Ascending aorta (tissue), 2 donors: ENCODE measurements at places on chromosomes 16 and 17.

- DNase-seq = no peak
- H3K27me3 ChIP-seq = no peaks in the 10 kb centered on the region
- H3K36me3 ChIP-seq = no peaks in the 10 kb centered on the region
- no peak overlapping the region for H3K4me3 ChIP-seq
These were observed 127.2 kb downstream of the HS3ST3B1 start for GRCh38 chr17:14427900-14428647.

GRCh38 chr17:64084940-64085649, 44.8 kb downstream of the ERN1 start:
- no peak overlapping the region for H3K27ac ChIP-seq
- no peaks in the 10 kb centered on the region for H3K27me3 ChIP-seq
- DNase-seq = no peak
- no peaks in the 10 kb centered on the region for H3K36me3 ChIP-seq
- H3K4me3 ChIP-seq = no peak overlapping the region
- H3K4me1 ChIP-seq = peaks cover 4% of the 10 kb centered on the region

DNA sequence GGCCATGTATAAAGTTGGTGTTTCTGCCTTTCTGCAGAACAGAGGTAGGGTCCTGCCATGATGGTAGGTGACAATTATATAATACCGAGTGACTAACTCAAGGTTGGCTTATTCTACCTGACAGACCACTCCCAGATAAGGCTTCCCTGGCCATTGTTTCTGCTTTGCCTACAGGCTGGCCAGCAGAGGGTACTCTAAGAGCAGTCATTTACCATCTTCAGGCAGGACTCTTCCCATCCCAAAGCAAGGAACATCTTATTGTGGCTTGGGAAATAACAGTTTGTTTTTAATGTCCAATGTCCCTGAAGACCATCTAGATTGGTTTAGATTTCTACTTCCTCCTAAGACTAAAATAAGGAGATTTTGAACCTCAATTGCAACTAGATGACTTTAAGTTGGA, 74.1 kb downstream of the SNX11 start:
- no peaks in the 10 kb centered on the region for H3K36me3 ChIP-seq
- DNase-seq = no peak
- H3K4me3 ChIP-seq = no peak overlapping the region
- H3K27ac ChIP-seq = no peak overlapping the region

DNA sequence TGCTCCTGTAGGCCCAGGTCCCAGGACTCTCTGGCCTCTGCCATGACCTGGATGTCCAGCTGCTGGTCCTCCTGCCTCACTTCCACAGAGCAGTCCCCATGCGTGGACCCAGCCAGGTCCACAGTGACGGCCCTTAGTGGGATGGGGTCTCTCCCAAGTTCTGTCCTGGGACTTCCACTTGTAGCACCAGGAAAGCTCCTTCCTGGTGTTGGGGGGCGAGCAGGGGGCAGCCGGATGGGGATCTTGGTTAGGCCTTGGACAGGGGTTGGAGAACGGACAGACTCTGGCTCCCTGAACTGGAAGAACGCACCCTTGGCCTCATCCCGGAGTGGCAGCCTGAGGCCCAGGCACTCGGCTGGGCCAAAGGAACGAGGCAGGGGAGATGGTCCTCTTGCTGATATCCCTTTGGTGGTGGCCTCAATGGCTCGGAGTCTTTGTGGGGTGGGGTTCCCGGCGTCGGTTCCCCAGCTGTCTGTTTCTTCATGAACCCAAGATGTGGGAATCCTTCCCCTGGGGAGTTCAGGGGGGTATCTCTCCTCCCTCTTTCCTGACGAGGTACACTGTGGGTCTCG, 7.2 kb downstream of the GAS2L2 start:
- H3K27me3 ChIP-seq = peaks cover 16% of the 10 kb centered on the region
- peaks cover 9% of the 10 kb centered on the region for H3K4me1 ChIP-seq
- H3K36me3 ChIP-seq = no peaks in the 10 kb centered on the region
- DNase-seq = no peak
- no peak overlapping the region for H3K4me3 ChIP-seq
- no peak overlapping the region for H3K27ac ChIP-seq

DNA sequence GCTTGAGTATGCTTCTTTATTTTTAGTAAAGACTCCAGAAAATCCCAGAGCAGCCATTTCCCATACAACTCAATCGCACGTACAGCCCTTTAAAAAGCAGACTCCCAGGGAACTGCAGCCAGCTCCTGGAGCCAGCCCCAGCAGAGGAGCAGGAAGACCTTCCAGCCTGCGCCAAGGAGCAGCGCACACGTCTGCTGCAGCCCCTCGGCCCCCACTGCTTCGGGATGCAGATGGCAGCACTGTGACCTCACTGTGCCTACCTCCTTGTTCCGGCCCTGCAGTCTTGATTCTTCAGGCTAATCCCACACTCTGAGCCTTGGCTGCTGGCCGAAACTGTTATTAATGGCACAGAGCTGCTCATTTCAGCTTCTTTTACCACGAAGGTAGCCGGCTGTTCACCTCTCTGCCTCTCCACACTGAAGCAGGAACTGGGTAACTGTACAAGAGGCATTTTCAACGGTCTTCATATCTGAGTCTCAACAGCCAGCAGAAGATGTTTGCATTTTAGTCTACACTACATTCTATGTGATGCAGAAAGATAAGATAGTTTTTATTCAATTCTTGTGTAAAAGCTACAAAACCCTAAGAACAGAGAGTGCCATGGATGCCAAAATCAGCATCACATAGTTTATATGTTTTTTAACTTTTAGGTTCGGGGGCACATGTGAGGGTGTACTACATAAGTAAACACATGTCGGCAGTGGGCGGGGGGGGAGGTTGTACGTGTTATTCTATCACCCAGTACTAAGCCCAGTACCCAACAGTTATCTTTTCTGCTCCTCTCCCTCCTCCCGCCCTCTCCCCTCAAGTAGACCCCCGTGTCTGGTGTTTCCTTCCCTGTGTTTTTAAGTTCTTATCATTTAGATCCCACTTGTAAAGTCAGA, 130.9 kb downstream of the ANKRD11 start:
- DNase-seq = no peak
- H3K27ac ChIP-seq = no peak overlapping the region
- no peak overlapping the region for H3K4me3 ChIP-seq
- no peaks in the 10 kb centered on the region for H3K27me3 ChIP-seq

GRCh38 chr16:77183137-77183536, 7.9 kb upstream of the MON1B start:
- H3K27me3 ChIP-seq = no peaks in the 10 kb centered on the region
- no peaks in the 10 kb centered on the region for H3K36me3 ChIP-seq
- H3K27ac ChIP-seq = no peak overlapping the region
- no peaks in the 10 kb centered on the region for H3K4me1 ChIP-seq
- H3K4me3 ChIP-seq = no peak overlapping the region

GRCh38 chr17:44113382-44113781, 10.1 kb downstream of the HDAC5 start:
- H3K27ac ChIP-seq = peak overlapping the region; percentile 95
- H3K27me3 ChIP-seq = no peaks in the 10 kb centered on the region
- DNase-seq = no peak
- peaks cover 21% of the 10 kb centered on the region for H3K4me1 ChIP-seq
- H3K4me3 ChIP-seq = no peak overlapping the region

- peak overlapping the region; percentile 28 for H3K27ac ChIP-seq
- no peaks in the 10 kb centered on the region for H3K4me1 ChIP-seq
These were observed 31.5 kb downstream of the CDK5RAP3 start for GRCh38 chr17:48002266-48002915.

- H3K4me3 ChIP-seq = no peak overlapping the region
- no peaks in the 10 kb centered on the region for H3K4me1 ChIP-seq
- H3K27me3 ChIP-seq = no peaks in the 10 kb centered on the region
- peaks cover 36% of the 10 kb centered on the region for H3K36me3 ChIP-seq
These were observed 14.5 kb downstream of the SLC38A10 start for GRCh38 chr17:81280571-81280970.

DNA sequence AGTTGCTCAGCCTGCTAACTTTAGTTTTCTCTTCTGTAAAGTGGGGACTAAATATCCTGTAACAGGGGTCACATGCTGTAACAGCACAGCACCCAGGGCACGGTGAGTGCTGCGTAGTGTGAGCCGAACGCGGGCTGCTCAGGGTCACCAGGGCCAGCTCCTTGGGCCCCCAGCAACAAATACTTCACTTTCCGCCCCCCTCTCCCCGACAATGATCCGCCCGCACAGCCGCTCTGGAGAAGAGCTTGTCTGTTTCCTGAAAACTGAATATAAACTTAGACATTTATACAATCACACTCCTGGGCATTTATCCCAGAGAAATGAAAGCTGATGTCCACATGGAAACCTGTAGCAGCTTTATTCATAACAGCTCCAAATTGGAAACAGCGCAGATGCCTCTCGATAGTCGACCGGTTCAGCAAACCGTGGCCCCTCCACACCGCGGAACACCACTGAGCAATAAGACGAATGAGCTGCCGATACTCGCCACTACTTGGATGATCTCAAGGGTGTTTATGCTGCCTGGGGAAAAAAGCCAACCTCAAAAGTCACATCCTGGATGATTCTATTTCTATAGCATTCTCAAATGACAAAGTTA, 267.2 kb downstream of the PARN start:
- no peak for DNase-seq
- H3K4me1 ChIP-seq = no peaks in the 10 kb centered on the region
- H3K4me3 ChIP-seq = no peak overlapping the region

DNA sequence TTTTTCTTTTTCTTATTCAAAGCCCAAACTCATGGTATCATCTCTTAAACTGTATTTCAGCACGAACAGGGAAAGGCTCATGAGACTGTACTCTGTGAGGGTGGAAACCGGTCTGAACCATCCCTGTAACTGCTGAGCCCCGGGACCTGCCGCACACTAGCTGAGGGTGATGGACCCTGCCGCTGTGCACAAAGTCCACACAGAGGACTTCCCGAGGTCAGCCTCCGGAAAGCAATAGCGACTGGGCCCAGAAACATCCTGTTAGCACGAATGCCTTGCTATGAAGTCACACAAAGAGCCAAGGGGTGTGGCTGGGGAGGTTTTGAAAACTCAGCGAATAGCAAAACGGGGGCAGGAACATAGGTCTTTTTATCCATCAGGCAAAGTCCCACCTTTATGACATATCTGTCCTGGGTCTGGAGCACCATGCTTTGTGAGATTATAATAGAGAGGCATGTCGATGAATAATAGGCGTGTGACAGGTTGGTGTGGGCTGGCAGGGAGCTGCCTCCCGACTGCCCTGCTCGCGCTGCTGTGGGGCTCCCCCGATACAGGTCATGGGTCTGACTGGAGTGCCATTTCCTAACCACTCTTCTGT, 33.4 kb downstream of the CDK5R1 start:
- H3K27me3 ChIP-seq = no peaks in the 10 kb centered on the region
- no peaks in the 10 kb centered on the region for H3K36me3 ChIP-seq
- H3K4me1 ChIP-seq = peaks cover 15% of the 10 kb centered on the region
- no peak for DNase-seq
- H3K27ac ChIP-seq = no peak overlapping the region

- no peaks in the 10 kb centered on the region for H3K36me3 ChIP-seq
- no peak overlapping the region for H3K4me3 ChIP-seq
- no peaks in the 10 kb centered on the region for H3K27me3 ChIP-seq
- DNase-seq = no peak
These were observed 42.8 kb downstream of the NOG start for GRCh38 chr17:56636265-56636664.

GRCh38 chr17:27502526-27503324, 46.5 kb downstream of the KSR1 start:
- H3K4me1 ChIP-seq = peaks cover 5% of the 10 kb centered on the region
- no peak for DNase-seq
- no peaks in the 10 kb centered on the region for H3K36me3 ChIP-seq
- peak overlapping the region; percentile 18 for H3K27ac ChIP-seq
- no peak overlapping the region for H3K4me3 ChIP-seq

GRCh38 chr17:78040440-78041385, 82.2 kb downstream of the TNRC6C start:
- H3K36me3 ChIP-seq = peaks cover 3% of the 10 kb centered on the region
- peak overlapping the region; percentile 64 for H3K4me3 ChIP-seq
- no peaks in the 10 kb centered on the region for H3K27me3 ChIP-seq

DNA sequence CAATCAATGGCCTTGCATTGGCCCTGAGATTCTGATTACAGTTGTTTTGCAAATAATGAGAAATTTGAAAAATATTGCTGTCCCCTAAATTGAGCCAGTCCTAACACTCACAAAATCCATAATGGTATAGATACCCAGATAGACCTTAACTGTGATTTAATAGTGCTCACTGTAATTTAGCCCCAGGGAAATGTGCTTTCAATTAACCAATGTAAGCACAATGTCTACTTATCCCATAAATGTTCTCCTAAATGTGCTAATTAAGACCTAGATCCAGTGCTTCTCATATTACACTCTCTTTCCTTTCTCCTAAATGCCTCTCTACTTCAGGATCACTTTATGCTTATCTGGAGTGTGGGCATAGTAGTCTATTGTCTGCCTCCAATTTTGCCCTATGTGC, 417.8 kb upstream of the CCL2 start:
- no peak overlapping the region for H3K4me3 ChIP-seq
- H3K36me3 ChIP-seq = no peaks in the 10 kb centered on the region
- H3K27me3 ChIP-seq = no peaks in the 10 kb centered on the region
- no peak overlapping the region for H3K27ac ChIP-seq
- no peaks in the 10 kb centered on the region for H3K4me1 ChIP-seq
- no peak for DNase-seq

DNA sequence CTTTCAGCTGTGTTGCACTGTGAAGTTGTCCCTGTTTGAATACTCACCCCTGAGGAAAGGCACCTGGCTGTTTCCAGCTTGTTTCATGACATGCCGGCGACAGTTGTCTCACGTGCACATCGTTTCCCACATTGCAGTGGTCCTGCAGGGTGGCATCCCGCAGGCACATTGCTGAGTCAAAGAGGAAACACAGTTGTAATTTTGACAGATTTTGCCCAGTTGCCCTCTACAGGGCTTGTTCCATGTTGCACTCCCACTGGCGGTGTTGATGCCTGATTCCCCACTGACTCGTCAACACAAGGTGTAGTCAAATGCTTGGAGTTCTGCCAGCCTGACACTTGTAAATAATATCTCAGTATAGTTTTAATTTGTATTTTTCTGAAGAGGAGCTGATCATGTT, 23.8 kb downstream of the EPN2 start:
- no peaks in the 10 kb centered on the region for H3K27me3 ChIP-seq
- H3K4me1 ChIP-seq = peaks cover 15% of the 10 kb centered on the region
- H3K4me3 ChIP-seq = no peak overlapping the region
- H3K36me3 ChIP-seq = no peaks in the 10 kb centered on the region
- H3K27ac ChIP-seq = no peak overlapping the region
- DNase-seq = no peak

DNA sequence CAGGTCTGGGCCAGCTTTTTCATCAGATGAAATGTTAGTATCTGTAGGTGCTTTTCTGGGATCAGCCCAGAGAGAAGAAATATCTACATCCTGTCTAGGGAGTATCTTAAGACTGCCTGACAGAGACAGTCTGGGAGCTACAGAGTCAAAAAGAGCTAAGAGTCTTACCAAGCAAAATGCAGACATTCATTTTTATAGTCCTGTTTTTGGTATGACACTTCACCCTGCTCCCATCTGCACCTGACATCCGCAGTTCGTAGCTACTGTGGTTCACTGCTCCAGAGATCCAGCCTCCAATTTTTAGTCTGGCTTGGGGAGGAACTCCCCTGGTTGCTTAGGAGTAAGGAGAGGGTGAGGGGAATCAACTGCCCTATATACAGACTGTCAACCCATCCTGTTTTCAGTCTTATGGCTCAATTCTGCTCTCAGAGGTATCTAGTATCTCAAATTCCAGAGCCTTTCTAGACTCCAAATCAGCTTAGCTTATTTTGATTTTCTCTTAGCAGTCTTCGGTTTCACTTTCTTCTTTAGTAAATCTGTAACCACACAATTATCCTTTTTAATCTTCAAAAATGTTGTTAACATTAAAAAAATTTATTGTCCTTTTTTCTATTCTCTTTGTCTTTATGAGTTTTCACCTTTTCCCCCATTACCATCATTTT, 97.8 kb downstream of the TMEM100 start:
- no peaks in the 10 kb centered on the region for H3K36me3 ChIP-seq
- no peak overlapping the region for H3K4me3 ChIP-seq
- no peaks in the 10 kb centered on the region for H3K4me1 ChIP-seq
- no peak for DNase-seq
- H3K27me3 ChIP-seq = no peaks in the 10 kb centered on the region
- no peak overlapping the region for H3K27ac ChIP-seq
